COR-L47 (cell line): ENCODE measurements at places on chromosomes 1 and 21.

DNA sequence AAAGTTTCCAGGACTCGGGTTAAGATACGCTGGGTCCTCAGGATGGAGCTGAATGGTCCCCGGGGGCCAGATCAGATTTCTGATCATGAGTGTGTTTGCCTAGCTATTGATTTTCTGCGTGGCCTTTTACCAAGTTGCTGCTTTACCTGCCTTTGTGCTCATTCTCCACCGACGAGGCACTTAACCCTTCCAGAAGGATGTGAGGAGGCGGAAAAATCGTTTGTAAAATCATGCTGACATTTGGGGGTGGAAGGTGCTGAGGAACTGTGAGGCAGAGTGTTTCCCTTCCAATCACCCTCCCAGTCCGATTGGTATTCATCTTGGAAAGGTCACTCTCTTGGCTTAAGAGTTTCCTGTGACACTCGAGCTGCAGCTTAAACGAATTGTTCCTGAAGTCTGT is 337.1 kb upstream of the KAZN start:
- no peak for DNase-seq

- DNase-seq, result no peak
Observed at GRCh38 chr1:3864884-3865283, 7.6 kb downstream of the DFFB start.

DNA sequence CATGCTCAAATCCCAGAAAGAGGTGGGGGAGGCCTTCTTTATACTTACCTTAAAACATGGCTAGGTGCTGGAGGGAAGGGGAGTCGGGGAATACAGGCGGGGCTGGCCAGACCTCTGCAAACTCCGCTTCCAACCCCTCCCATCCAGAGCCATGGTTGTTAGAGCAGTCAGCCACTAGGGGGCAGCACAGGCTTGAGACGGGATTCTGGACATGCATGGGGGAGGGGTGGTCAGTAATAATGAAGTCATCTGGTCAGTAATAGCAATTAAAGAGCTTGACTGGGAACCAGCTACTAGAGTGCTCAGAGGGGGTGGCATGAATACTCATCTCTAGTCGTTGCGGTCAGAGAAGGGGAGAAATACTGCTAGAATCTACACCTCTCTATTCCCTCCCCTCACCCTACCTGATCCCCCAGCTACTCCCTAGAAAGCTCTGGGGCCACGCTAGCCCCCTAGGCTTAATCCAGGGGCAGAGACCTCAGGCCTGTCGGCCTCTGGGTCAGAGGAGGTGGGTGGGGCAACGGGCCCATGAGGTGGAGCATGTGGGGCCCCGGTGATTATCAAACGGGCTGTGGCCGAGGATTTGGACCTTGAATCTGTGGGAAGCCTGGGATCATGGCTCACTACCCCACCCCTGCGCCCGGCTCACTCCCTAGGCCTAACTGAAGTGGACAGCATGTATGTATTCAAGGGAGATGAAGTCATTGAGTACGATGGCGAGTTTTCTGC is 2.9 kb downstream of the CASQ1 start:
- peak; percentile 79 for DNase-seq

DNA sequence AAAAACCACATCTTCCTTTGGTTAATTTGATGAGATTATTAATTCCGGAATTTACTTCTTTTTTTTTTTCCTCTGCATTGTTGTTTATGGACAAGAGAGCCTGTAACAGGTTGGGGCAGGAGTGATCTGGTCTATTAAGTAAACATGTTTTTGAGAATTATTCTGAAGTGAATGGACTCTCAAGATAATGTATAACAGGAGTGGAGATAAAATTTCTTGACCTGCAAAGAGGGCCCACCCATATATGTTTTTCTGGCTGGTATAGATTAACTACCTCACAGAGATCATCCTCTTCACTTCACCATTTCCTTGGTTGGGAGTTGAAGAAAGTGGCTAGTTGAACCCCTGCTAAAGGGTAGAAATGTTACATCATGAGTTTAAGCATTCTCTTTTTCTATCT is 10.7 kb downstream of the DDI2 start:
- no peak for DNase-seq

GRCh38 chr1:98677288-98677687 is 15.8 kb downstream of the SNX7 start:
- DNase-seq, result peak; percentile 55
